ENCODE measurements at places on chromosomes 2 and 18.

GRCh38 chr18:58058720-58059119, 14.7 kb downstream of the NEDD4L start:
- peak; percentile 69 for DNase-seq

DNA sequence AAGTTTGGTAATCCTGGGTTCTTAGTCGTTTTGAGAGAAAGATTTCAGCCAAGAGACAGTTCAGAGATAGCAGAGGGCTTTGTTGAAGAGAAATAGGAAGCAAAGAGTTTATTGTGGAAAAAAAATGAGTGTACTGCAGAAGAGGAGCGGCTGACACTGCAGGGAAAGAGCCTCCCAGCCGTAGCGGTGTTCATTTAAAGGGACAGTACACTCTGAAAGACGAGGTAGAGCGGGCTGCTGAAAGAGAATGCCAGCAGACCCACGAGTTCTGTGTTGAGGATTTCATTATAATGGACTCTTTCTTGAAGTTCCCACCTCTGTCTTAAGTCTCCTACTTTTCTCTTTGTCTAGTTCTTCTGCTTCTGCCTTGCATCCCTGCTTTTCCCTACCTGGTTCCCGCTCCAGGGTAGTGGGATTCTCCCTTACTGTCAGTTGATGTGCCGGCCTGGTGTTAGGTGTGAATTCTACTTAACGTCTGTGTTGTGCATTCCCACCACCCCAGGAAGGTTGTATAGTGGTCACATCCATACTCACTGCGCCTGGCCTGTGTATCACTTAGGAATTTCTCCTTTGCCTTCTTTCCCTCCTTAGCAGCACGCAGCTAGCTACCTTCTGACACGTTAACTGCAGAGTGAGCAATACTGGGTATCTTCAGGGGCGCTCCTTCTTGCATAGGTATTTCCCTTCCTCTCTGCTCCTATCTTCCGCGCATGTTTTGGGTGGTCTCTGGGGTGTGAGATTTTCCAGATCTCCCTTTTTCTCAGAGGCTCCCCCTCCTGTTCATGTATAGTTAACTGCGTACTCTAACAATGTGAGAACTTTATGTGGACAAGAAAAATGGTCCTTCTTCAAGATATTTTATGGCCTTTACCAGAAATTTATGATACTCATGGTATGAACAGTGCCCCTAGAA, 164.5 kb downstream of the PTH2R start:
- no peak for DNase-seq

GRCh38 chr2:138373993-138374408, 127.6 kb upstream of the SPOPL start:
- DNase-seq, result peak; percentile 56

GRCh38 chr18:13973061-13973575, 57.8 kb upstream of the MC2R start:
- DNase-seq, result no peak

- no peak for DNase-seq
Observed at GRCh38 chr2:156435396-156435717, 822 bp upstream of the GPD2 start.

DNA sequence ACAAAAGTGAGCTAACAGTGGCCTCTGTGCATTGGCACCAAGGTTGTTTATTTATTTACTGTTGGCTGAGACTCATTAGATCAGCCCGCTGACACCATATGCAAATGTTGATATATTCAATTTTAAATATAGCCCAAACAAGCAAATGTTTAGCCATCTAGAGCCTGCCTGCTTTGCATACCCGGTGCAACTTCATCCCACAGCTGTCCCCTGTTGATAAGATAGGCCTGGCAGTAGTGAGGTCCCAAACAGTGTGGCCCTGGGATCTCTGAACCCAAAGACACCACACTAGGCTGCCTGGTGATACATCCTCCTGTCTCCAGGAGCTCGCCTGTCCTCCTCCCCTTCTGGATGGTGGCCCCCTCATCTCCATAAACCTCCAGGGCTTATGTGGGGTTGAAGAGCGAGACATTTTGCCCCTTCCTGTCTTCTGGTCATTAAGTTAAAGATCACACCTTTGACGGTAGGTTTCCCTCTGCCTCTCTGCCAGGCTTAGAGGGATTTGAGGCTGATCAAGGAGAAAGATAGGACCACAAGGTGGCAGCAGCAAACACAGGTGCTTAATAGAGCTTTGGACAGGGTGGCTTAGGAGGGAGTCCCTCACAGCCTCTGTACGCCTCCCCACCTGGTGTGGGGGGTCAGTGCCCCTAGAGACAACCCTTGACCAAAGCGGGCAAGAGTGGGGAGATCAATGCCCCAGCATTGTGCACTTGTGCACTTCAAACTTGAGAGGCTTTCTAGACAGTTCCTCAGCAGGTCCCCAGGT, 23.7 kb upstream of the MYO5B start:
- peak; percentile 41 for DNase-seq

GRCh38 chr18:12652861-12653401, 5.0 kb downstream of the SPIRE1 start:
- DNase-seq, result peak; percentile 58

- DNase-seq, result no peak
Observed at GRCh38 chr18:13288509-13289133, 70.1 kb downstream of the LDLRAD4 start.

- no peak for DNase-seq
Observed at GRCh38 chr2:231315896-231316295, 79.6 kb upstream of the B3GNT7 start.

- no peak for DNase-seq
Observed at GRCh38 chr2:174124181-174124580, 124.2 kb downstream of the OLA1 start.

DNA sequence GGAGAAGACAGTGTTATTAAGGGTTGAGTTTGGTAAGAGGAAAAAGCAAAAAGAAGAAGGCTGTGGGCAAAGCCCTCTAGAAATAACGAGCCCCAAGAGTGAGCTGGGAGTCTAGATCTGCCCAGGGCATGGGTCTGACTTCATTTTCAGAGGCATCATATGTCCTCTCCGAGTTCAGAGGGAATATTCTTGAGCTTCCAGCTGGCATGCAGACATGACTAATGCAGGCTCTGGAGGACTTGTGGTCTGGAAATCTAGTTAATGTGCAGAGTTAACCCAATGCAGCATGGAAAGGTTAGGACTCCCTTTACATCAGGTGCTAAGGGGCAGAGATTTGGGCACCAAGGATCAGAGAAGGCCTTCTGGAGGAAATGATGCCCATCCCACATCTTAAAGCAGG, 7.3 kb downstream of the ACMSD start:
- DNase-seq, result peak; percentile 61

- DNase-seq, result no peak
Observed at GRCh38 chr2:173653432-173653805, 298.7 kb downstream of the CDCA7 start.

- DNase-seq, result no peak
Observed at GRCh38 chr2:140994856-140995255, 1136.0 kb downstream of the LRP1B start.

GRCh38 chr2:126890551-126891450, 7.9 kb upstream of the TEX51 start:
- no peak for DNase-seq

GRCh38 chr2:254241-254640, 9.6 kb downstream of the SH3YL1 start:
- DNase-seq, result no peak

DNA sequence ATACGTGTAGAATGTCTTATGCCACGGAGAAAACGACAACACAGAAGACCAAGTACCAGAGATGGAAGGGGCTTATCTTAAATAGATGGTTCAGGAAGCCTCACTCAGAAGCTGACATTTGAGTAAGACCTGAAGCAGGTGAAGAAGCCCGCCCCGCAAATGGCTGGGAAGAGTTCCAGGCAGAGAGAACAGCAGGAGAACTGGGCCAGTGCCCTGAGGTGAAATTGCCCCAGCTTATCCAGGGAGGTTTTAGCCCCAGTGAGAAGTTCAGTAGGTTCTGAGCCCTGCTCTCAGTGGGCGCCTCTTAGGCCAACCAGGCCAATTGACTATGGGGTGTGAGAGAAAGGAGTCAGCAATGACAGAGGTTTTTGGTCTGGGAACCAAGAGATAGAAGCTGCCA, 166.1 kb upstream of the FOSL2 start:
- DNase-seq, result no peak

DNA sequence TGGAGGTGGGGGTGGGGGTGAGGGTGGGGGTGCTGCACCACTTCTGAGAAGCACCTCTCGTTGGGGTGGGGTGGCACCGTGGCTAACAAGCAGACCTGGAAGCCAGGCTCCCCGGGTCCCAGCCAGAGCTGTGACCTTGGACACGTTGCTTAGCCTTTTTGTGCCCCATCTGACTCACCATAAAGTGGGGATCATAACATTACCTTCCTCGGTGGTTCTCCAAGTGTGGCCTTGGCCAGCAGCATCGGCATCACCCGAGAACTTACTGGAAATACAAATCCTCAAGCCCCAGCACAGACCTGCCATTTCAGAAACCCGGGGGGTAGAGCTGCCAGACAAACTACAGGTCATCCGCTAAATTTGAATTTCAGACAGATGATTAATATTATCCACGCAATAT, 58.7 kb upstream of the SLC66A3 start:
- no peak for DNase-seq

- DNase-seq, result no peak
Observed at GRCh38 chr2:172098287-172098649, 4.4 kb downstream of the DLX2 start.

DNA sequence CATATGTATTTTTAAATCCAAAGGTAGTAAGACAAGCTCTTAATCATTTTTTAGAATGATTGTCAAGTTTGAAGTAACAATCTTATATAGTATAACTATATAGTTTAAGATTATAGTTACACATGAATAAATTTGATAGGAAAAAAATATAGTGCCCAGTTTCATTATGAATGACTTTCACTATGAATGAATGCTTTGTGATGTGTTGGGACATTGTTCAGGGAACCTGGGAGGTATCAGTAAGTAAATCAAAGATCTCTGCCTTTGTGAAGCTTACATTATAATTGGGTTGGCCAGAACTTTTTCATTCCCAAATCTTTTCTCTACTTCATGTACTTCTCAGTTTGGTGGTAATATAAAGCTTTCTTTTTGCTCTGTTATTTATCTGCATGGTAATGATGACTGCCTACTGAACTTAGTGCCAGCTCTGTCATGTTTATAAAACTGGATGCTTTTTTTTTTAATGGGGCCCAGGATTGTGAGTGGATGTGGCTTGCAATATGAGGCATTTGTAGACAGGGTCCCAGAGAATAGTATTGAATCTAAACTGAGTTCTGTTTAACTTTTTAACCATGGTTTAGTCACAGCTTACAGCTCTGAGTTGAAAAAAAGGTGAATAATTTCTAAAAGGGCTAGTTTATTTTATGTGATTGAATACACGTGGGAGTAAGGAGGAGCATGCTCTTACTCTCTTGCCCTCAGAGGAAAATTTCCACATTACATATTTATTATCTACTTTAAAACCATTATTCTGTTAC, 23.3 kb downstream of the GLS start:
- no peak for DNase-seq

DNA sequence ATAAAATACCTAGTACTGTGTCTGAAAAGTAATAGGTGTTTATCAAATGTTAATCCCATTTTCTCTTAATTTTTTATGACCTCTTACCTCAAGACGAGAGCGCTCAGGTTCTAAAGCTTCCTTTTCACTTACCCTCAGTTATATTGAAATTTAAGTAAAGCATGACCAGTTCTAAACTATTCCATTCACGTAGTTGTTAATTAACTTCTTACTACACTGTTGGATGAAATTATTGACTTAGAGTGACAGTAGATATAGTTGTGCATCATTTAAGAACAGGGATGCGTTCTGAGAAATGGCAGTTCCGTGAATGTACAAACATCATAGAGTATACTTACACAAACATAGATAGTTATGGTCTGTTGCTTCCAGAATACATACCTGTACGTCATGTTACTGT, 20.1 kb upstream of the HTR2B start:
- DNase-seq, result no peak

- DNase-seq, result no peak
Observed at GRCh38 chr2:181683518-181684453, 3.5 kb upstream of the NEUROD1 start.

GRCh38 chr2:211994806-211995205, 543.8 kb downstream of the ERBB4 start:
- no peak for DNase-seq

DNA sequence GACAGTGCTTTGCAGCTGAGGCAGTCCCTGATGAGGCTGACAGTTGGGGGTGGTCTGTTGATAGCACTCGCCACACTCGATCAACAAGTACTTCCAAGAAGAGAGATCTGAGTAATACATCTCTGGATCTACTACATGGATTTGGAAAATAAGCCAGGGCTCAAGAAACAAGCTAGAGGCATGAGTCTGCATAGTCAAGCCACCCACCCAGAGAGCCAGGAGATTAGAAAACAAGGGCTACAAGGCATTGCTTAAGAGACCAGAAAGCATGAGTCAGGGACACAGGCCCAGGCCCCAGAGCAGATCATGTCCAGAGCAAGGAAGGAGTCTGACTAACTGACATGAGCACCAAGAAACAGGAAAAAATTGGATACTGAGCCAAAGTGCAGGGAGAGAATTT, 196.9 kb upstream of the CWC22 start:
- DNase-seq, result peak; percentile 85

- no peak for DNase-seq
Observed at GRCh38 chr18:24200494-24201290, 61.8 kb downstream of the CABYR start.

DNA sequence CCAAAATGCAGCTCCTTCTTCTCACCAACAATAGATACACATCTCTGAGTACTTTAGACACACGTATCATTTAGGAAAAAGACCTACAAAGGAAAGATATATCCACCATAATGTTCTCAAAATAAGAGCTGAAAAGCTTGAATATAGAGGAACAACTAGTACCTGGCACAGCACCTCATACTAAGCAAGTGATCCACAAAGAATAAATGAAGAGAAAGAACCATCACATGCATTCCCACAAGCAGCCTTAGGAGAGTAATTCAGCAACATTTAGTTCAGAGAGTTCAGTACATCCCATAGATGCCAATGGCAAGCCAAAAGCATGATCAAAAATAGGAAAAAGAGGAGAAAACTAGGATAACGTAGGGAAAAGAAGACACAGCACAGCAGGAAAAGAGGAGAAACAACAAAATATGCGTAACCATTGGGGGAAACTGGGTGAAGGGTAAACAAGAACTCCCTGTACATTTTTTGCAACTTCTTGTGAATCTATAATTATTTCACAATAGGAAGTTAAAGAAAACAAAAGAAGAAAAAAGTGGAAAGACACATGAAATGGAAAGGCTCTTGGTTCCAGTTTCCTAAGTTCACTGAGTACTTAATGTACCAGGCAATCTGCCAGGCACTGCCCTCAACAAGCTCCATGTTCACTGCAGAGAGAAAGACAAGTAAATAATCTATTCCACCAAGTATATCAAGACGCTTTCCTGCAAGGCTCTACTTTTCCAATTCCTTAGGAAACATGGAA, 22.3 kb downstream of the CLASP1 start:
- DNase-seq, result peak; percentile 95

GRCh38 chr2:95346738-95347671, 49.9 kb downstream of the KCNIP3 start:
- DNase-seq, result peak; percentile 19

- DNase-seq, result no peak
Observed at GRCh38 chr2:205876127-205876526, 193.8 kb downstream of the NRP2 start.

GRCh38 chr18:8091035-8091434, 518.2 kb upstream of the RAB12 start:
- peak; percentile 29 for DNase-seq

GRCh38 chr2:236612737-236613136, 43.1 kb downstream of the ACKR3 start:
- DNase-seq, result no peak

All from iris pigment epithelial cell (primary cell).